ENCODE measurements at places on chromosomes 5 and 9.
A peak's percentile ranks its signal among the peaks of the same experiment; 100 is the strongest.

- peak; percentile 29 for DNase-seq
Observed at GRCh38 chr9:109182940-109183798, 16.1 kb upstream of the FRRS1L start.

DNA sequence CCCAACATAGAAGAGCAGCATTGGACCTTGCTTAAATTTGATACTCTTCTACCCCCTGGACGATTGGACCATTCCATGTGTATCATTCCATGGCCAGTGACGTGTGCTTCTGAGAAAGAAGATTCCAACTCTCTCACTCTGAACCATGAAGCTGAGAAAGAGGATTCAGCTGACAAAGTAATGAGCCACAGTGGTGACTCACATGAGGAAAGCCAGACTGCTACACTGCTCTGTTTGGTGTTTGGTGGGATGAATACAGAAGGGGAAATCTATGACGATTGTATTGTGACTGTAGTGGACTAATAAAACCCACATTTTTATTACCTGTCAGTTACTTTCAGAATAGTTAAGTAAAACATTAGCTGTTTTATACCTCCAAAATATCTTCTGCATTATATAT, 7.5 kb downstream of the HSPA5 start:
- DNase-seq, result peak; percentile 98

GRCh38 chr5:2191972-2192371, 309.2 kb upstream of the IRX4 start:
- DNase-seq, result no peak

DNA sequence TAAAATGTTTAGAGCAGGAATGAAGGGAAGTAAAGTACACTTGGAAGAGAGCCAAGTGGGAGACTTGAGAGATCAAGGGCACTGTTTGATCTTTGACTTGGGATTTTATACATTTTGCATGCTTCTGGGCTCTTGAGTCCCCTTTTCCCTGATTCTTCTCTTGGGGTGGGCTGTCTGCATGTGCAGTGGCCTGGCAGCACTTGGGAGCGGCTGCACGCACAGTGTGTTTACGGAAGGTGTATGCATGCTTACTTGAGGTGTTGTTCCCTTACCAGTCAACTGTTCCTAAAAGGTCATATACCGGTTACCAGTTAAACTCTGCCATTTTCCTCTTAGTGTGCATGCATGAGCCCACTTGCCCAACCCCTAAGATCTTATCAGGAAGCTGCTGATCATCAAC, 377.7 kb downstream of the CYLC2 start:
- no peak for DNase-seq

DNA sequence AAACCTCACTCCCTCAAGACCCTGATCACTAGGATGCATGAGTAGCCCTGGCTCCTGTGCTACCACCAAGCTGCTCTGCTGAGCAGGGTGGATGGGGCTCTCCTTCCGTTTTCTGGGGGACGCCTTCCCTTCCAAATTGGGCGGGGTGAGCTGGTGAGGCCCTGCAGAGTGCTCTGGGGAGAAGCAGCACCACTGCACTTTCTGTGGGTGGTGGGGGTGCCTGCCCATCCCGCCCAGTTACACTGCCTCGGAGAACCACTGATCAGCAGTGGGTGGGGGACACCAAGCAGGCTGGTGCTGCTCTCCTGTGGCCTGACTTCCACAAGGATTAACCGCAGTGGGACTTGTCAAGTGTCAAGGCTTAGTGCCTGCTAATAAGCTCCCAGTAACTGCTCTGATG, 19.0 kb downstream of the GFPT2 start:
- DNase-seq, result no peak

GRCh38 chr9:74499111-74499601, 2.0 kb downstream of the RORB start:
- DNase-seq, result no peak

GRCh38 chr5:129687941-129688340, 60.0 kb upstream of the MINAR2 start:
- DNase-seq, result no peak

DNA sequence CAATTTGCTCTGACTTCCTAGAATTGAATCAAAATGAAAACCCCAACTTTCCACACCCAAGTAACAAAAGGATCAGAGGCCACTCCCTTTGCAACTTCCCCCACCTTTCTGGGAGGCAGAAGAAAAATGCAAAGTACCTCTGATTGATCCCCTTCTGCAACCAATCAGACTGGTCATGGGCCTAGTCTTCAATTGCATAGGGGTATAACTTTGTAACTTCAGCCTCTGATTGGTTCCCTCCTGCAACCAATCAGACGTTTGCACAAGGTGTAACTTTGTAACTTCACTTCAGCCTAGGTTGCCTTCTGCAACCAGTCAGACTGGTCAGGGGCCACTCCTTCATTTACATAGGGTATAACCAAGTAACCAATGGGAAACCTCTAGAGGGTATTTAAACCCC, 38.3 kb upstream of the CNOT6 start:
- no peak for DNase-seq

- DNase-seq, result no peak
Observed at GRCh38 chr5:77300451-77300850, 90.0 kb downstream of the PDE8B start.

GRCh38 chr5:136246122-136246521, 53.2 kb upstream of the SMIM32 start:
- peak; percentile 69 for DNase-seq

- DNase-seq, result no peak
Observed at GRCh38 chr5:13625616-13626198, 318.8 kb downstream of the DNAH5 start.

DNA sequence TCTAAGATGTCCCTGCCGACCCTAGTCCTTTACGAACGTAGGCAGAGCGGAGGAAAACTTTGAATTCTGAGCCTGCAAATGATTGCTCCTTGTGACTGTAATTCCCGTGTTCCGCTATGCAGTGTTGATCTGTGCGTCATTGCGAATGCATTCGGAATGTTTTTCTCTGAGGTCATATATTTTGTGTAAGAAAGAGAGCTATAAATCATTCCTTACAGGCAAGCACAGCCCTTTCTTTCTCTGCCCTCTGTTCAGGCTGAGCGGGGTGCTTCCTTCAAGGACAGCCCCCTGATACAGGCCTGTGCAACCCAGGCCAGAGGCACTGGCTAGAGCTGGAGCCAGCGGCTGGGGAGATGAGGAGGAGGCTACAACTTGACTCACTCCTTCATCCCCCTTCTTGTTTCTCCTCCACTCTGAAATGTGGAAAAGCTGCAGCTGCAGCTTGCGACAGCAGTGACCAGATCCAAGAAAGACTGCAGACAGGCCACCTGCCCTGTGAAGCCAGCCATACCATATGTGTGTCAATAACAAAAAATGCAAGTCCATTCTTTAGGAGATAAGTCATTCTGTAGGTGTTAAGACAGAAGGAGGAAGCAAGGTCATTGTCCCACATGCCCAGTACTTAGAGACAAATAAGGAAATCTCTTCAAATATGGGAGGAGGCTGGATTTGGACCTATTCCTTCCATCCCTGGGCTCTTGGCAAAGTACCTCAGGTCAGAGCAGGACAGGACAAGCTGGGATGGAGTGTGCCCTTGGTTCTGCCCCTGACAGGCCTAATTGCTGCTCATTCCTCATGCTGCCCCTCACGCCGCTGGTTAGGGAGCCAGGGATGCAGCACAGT, 345.7 kb upstream of the WWC1 start:
- peak; percentile 95 for DNase-seq

DNA sequence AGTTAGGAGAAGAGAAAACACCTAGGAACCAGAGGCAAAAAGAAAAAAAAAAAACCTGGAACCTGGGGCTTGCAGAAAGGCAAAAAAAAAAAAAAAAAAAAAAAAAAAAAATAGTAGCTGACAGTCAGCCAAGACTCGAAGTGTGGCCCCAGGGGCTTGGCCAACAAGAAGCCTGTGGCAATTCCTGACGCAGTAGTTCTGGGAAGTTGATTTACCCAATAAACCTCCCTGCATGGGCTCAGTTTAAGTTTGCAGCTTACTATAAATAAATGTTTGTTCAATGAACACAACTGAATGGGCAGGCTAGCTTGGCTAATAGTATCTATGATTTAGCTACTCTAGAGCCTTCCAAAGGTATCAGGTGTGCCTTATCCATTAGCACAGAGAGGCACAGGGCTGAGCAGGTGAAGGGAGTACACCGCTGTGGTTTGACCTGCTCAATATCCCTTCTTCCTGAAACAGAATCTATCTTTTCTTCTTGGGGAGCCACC, 21.3 kb upstream of the GLRX start:
- DNase-seq, result no peak

- DNase-seq, result no peak
Observed at GRCh38 chr9:123058834-123059233, 25.4 kb downstream of the GPR21 start.

- no peak for DNase-seq
Observed at GRCh38 chr9:131720330-131720729, 19.5 kb downstream of the RAPGEF1 start.

DNA sequence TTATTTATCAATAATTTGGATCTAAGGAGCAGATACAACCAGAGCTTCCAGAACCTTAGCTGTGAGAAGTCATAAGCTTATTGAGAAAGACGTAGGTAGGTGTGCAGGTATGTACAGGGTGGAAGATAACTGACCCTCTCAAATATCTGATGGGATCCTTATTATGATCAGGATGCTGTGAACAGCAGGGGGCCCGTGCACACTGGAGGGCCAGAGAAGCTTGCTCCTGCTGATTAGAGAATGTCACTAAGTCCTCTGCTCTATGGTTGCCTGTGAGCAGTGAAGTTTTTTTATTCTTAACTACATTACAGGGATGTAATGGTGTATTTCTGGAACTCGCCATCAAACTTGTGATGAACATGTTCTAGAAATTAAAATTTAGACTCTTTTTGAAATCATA, 108.9 kb upstream of the POU5F2 start:
- no peak for DNase-seq

- no peak for DNase-seq
Observed at GRCh38 chr5:171162165-171162564, 146.9 kb upstream of the TLX3 start.

GRCh38 chr5:140216478-140217074, 41.6 kb downstream of the CYSTM1 start:
- no peak for DNase-seq

DNA sequence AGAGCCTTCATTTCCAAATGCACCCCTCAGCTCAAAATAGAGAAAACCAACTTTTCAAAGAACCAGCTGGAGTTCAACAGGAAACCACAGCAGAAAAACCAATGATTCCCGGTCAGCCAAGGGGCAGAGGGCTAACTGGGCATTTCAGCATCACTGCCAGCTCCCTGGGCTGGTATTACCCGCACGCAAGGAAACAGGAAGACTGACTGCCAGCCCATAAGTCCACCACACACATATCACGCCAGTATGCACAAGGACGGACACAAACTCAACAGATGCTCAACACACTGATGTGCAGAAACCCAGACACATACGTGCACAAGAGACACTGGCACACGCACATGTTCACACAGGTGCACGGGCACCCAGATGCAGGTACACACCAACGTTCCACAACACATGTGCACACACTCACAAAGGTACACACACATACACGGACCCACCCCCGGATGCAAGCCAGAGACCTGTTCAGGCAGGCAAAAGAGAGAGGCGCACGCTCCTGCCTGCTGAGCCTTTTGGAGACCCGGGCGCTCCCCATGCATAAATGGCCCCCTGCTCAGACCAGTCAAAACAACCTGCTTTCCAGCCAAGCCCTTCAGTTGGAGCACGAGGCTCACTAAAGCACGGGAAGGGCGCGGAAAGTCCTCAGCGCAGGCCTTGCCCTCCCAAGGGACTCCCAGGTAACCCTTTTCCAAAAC, 2.1 kb downstream of the ADAMTS2 start:
- DNase-seq, result peak; percentile 2

DNA sequence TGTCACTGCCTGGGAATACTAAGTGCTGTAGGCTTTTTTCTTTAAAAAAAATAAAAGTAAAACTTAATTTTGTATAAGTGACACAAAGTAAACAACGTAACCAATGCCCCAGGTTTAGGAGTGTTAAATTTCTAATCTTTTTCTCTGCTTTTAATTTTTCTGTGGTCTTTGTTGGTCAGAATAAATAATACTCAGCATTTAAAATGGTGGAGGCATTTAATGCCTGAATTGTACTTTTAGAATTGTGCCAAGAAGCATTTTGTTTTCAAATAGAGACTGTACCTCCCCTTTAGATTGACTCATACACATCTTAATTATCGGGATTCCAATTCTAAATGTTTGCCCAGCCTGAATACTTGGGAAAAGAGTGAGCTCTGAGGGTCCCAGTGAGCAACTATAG, 1.6 kb downstream of the DMXL1 start:
- no peak for DNase-seq

GRCh38 chr5:147568710-147569406, 59.0 kb upstream of the DPYSL3 start:
- DNase-seq, result no peak

GRCh38 chr5:142133330-142134206, 25.0 kb downstream of the NDFIP1 start:
- no peak for DNase-seq
